H7 (cell line): ENCODE measurements at places on chromosomes 4 and X.

DNA sequence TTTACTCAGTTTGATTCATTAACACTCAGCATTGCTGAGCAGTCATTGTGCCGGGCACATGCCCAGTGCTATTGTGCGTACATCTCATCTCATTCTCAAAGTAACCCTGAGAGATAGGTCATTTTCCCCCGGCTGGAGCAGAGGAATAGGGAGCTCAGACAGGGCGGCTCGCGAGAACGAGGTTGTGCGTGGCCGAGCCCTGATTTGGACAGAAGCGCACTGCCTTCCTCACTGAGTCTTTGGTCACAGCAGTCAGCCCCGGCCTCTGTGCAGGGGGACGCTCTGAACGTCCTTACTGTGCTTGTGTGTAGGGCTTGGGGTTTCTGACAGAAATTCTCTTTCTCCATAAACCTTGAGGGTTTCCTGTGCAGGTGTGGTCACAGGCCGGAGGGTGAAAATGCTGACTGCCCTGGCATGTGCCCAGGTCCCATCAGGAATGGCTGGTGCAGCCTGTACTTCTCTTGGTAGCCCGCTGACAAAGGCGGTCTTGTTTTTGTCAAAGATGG is 39.5 kb downstream of the NOP14 start:
- peak; percentile 42 for DNase-seq

DNA sequence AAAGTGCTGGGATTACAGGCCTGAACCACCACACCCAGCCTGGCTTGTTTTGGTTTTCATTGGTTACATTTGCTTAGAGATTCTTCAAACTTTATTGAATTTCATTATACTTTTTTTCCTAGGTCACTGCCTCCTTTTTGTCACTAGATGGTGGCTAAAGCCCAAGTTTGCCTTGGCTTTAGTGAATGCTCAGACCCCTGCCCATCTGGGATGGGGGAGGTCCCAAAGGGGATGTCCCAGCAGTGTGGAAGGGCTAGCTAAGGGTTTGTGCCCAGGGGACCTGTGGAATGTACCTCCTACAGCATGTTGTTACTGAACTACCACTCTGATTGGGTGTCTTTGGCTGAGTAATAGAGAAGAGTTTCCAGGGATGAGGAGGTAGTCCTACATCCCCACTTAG is 58.4 kb downstream of the CEP135 start:
- DNase-seq, result peak; percentile 6

DNA sequence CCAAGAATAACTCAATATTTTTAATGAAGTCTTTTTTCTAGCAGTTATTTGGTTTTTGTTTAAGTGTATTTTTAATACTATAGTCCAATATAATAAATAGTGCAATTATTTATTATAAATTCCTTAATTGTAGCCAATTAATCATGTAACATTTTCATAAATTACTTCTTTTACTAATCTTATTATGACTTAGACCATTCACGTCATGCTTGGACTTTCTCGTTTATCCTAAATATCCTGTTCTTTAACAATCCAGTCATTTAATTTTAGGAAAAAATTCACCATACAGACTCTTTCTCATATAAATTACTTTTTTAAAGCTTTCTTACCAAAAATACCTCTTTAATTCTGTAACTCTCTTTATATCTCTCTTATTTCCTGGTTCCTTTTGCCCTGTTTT is 350.1 kb downstream of the AR start:
- DNase-seq, result no peak

DNA sequence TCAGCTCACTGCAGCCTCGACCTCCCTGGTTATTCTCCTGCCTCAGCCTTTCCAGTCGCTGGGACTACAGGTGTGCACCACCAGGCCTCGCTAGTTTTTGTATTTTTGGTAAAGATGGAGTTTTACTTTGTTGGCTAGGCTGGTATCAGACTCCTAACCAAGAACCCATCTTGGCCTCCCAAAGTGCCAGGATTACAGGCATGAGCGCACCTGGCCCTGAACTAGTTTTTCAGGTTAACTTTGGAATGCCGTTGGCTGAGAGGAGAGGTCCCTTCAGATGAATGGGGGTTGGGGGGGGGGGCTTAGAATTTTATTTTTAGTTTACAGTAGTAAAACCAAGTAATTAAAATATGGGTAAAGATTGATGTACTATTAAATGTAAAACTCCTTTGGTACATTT is 23.4 kb upstream of the CWH43 start:
- no peak for DNase-seq

- DNase-seq, result no peak
Measured at GRCh38 chr4:55440786-55441185, 45.0 kb downstream of the TMEM165 start.

DNA sequence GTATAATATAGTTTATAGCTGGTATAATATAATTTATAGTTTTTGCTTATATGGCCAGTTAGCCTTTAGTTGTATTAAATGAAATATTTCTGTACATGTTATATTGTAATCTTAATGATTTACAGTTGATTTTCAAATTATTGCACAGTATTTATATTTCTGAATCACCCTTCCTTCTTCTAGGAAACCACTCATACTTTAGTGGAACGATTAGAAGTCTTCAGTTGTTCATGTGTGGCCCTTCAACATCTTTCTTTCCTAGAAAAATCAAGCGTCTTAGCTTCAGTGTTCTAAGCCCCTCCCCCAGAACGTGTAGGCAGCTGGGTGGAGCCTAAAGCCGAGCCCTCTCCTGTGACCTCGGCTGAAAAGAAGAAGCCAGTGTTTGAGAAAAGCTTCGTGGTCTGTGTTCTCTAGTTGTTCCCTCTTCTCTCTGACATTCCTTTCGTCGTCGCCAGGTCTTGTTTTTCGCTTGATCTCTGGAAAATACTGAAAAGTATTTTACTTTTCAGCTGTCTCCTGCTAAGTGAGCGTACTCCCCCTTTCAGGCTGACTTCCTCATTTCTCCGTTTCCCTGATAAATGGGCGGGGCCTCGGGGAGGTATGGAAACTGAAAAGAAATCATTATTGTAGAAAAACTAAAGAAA is at the start of gene C4orf33:
Gene C4orf33 (plus strand): TSS at position 342 of the 644 bp plus-strand sequence. CDS start 6,459 bp downstream, outside the sequence.
- peak; percentile 61 for DNase-seq

- no peak for DNase-seq
Measured at GRCh38 chr4:178138491-178138890, 696.3 kb upstream of the AGA start.

DNA sequence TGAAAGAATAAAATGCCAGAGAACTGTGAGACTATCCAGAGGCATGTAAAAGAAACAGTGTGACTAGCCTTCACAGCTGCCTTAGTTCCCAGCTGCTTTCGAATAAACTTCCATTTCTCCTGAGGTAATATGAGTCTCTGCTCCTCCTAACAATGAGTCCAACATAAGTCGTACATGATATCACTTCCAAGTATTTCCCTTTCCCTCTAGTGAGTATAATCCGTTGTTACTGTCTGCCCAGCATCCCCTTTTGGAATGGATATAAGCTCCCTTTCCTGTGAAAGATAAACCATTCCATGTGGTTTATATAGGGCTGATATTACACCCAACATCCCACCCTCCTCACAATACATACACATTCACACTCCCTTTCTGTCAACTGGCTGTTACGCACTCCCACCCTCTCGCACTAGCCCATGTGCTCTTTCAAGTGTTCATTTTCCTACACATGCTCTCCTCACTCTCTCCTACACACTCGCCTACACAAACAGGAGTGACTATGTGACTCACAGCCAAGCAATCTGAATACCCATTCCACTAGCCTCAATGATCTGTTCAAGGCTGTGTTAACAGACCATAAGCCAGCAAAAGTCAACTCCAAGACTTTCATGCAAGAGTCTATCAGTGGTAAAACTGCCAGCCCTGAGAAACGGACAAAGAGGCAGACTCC is 5.0 kb downstream of the NAF1 start:
- no peak for DNase-seq

GRCh38 chr4:188779581-188779980 is 640.3 kb downstream of the TRIML1 start:
- DNase-seq, result no peak

DNA sequence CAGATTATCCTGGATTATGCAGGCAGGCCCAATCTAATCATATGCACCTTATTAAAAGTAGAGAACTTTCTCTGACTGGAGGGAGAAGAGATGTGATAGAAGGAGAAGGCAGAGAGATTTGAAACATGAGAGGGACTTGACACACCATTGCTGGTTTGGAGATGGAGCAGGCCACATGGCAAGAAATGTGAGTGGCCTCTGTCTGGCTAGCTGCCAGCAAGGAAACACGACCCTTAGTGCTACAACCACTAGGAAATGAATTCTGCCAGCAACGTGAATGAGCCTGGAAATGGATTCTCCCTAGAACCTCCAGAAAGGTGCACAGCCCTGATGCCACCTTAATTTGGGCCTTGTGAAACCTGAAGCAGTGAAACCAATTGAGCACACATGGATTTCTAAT is 79.5 kb upstream of the MBNL3 start:
- no peak for DNase-seq

DNA sequence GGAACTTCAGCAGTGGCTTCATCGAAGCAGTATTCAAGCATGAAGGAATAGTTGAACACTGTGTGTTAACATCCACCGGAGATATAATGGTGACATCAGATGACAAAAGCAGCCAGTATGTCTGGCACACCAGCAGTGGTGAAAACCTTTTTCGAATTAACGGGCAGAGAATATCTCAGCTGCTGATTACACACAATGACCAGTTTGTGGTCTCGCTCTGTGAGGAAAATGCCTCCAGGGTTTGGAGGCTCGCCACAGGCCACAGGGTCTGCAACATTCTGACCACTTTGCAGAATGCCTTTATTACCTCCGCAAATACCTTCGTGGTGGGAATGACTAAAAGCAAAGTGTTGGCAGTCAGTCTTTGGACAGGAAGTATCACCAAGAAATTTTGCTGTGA is 201.5 kb downstream of the NWD2 start:
- no peak for DNase-seq

DNA sequence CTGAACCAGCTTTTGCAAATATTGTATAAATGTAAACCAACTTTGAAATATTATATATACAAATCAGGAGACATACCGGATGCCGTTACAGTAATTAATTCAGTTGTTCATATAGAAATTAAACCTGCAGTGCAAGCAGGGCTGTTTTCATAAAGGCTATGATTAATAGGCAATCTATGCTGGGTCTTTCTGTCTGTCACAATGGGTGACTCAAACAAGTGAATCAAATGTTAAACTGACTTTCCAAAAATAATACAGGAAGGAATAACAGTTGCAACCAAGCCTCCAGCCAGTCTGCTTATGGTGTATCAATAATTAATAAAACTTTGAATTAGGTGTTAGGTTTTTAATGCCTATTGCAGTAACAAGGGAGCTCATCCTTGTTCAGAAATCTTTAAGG is 43.9 kb downstream of the GABRB1 start:
- DNase-seq, result no peak

DNA sequence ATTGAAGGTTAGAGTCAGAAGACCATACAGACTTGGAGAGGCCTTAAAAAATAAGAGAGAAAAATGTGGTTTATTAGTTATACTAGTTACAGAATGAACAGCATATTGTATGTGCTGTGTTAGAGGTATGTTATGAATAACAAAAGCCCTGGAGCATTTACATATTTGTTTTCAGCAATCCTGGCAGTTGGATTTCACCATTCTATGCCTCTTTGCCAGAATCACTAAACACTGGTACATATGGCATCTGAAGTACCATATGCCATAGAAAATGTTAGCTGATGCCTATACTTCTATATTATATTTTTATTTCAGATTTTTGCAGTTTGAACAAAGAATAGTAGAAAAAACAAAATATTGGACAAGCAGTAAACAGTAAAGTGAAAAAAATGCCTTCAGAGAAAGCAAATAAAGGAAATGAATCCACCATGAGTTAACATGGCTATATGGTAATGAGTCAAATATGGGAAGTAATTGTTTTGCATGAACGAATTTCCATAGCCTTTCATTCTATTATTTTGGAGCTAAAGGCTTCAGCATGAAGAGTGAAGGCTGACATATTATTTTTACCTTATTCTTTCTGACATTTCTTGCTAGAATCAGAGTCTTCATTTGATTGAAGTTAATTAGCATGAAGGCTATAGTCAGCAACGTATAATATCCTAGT is 41.9 kb upstream of the PRDM8 start:
- DNase-seq, result no peak

DNA sequence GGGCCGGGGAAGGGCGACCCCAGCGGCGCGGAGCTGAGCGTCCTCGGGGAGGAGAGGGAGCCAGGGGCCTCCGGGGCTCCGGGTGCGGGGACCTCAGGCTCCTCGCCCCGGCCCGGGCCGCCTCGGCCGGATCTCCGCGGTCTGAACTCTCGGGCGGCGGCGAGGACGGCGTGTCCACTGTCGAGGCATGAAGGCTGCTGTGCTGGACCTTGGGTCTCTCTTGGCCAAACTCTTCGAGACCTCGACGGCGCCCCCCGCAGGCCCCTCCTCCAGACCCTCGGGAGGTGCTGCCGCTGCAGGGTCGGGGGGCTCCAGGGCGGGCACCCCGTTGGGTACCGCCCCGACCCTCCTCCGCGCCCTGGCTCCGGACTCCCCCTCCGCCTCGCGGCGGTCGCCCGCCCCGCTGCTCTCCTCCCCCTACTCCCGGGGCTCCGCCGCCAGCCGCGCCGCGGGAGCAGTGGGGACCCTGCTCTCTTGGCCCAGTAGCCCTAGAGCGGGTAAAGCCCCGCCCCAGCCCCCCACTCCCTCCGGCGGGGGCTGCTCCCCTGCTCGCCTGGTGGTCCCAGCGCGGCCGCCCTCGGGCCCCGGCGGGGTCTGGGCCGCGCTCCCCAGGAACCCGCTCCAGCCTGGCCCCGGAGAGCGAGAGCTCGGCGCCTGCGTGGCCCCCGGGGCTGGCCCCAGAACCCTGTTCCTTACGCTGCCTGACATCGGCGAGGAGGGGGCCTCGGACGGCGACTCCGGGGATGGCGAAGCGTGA is 564 bp downstream of the FAM149A start:
- peak; percentile 87 for DNase-seq

- DNase-seq, result no peak
Measured at GRCh38 chrX:112865464-112866025, 24.9 kb upstream of the AMOT start.

- no peak for DNase-seq
Measured at GRCh38 chr4:102675141-102675540, 85.6 kb downstream of the MANBA start.

- DNase-seq, result peak; percentile 73
Measured at GRCh38 chr4:6548201-6548881, 26.6 kb upstream of the MAN2B2 start.

DNA sequence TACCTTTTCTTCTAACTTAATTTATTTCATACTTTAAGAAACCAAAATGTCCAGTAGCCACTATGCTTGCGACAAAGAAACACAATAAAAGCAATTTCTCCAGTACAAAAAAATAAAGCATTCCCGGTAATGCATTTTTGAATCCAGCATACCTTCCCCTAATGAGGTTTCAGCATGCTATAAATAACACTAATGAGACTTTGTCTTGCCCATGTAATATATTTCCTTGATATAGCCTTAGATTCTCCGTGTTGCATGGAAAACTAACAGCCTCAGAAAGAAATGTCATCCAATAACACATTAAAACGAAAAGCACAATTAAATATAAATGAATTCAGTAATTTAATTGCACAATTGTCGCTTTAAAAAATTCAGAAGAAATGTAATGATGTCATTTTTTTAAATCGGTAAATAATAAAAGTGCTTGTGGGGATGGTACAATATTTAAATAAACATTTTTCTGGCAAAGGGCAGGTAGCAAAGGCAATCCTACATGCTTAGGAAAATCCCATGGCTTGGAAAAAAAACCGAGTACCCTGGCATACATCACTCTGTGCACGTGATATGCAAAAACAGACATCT is 225.2 kb upstream of the PPARGC1A start:
- no peak for DNase-seq

GRCh38 chr4:87017580-87018342 is 83.0 kb downstream of the AFF1 start:
- DNase-seq, result no peak
